GM12891 (cell line): ENCODE measurements at places on chromosomes 7 and 10.

- no peak for DNase-seq
Observed at GRCh38 chr7:115679423-115679822, 351.1 kb downstream of the TFEC start.

- DNase-seq, result no peak
Observed at GRCh38 chr10:110600487-110601101, 33.1 kb downstream of the SMC3 start.

DNA sequence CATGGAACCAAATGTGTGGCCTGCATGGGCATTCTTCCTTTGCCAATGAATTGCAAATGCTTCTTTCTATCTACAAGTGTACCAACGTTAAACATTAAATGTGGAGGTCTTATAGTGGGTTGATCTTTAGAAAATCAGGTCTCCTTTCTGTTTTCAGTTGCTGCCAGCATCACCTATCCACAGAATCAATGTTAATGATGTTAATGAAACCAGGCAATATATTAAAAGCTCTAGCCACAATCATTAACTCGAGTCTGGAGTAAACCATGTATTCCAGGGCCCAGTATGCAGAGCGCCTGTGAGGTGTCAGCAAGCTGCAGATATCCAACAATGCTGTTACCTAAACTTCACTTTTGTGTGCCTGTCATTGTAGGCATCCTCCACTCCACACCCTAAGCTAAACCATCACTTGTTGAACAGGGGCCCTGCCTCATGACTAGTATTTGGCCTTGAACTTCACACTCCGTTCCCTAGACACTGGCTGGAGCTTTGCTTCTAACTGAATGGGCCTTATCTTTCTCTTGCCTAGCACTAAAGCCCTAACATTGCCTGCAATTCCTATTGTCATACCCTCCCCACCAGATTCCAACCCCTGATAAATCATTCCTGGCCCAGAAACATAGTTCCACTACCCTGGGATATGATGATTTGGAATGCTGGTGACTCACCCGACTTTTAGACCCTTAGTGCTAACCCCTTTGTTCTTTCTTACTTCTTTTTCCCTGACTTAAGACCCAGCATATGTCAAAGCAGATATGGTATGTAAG lies 24.3 kb upstream of the ITGB8 start:
- DNase-seq, result no peak

- DNase-seq, result peak; percentile 65
Observed at GRCh38 chr10:132319853-132320653, 11.9 kb upstream of the LRRC27 start.

DNA sequence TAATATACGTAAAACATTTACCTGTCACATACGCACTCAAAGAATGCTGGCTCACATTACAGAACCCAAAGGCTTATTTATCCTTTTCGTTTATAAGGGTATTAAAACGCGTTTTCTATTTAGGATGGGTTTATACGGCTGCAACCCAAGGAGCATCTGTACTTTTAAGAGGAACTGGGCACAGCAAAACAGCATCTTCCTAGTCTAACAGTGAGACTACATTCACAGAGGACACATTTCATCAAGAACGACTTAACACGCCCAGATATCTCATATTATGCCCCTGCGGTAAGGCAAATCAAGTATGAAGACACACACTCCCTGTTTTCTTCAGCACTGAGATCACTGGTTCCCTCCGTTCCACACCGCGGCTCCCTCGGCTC lies 533 bp upstream of the DMTF1 start:
- DNase-seq, result no peak

GRCh38 chr7:157436076-157436475 lies 99.3 kb downstream of the DNAJB6 start:
- DNase-seq, result no peak

- no peak for DNase-seq
Observed at GRCh38 chr7:141646826-141647480, 55.0 kb downstream of the DENND11 start.

DNA sequence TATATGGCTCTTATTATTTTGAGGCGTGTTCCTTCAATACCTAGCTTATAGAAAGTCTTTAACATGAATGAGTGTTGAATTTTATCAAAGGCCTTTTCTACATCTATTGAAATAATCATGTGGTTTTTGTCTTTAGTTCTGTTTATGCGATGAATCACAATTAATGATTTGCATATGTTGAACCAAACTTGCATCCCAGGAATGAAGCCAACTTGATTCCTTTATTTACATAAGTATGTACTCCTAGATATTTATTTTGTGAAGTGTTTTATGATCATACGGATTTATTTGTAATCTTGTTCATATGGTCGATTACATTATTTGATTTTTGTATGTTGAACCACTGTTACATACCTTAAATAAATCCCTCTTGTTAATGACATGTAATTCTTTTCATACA lies 244.3 kb upstream of the KCND2 start:
- no peak for DNase-seq

DNA sequence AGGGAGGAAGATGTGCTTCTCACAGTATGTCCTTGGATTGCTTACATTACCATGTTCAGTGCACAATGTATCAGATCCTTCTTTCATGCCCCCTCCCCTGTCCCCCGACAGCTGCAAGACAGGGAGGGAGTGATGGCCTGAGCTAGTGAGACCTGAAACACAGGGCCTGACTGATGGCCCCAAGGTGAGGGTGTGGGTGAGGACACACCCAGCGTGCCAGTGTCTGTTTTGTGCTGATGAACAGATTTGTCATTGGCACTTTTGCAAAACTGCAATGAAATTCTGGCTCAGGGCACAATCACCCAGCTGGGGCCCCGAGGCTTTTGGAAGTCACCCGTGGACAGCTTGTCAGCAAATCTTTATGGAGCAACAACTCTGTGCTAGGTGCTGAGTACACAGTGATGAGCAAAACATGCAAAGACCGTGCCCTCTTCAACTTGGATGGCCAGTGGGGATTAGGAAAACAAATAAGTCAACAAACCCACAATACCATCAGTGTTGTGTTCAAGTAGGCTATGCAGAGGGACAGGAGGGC lies 59.4 kb upstream of the EMX2 start:
- no peak for DNase-seq

- no peak for DNase-seq
Observed at GRCh38 chr7:141323826-141324225, 227.4 kb upstream of the AGK start.

- DNase-seq, result no peak
Observed at GRCh38 chr7:46153583-46153950, 232.5 kb upstream of the IGFBP3 start.

- DNase-seq, result peak; percentile 1
Observed at GRCh38 chr7:153886506-153887441, 165.4 kb upstream of the DPP6 start.

DNA sequence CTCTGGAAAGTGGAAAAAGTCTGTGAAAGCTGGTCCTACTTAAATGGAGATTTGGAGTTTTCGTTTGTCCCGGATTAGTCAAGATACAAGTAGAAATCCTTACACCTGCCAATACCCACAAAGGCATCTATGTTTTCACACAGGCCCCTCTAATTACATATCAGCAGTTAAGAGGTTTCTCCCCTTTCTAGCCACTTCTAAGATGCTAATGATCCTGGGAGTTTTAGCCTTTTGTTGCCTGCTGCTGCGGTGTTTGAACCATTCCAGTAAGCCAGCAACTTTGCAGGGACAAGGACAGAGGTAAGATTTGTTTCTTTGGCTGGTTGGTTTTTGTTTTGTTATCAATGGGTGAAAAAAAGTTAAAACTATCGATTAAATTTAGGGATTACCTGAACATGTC lies 5.8 kb upstream of the C1QL3 start:
- no peak for DNase-seq

DNA sequence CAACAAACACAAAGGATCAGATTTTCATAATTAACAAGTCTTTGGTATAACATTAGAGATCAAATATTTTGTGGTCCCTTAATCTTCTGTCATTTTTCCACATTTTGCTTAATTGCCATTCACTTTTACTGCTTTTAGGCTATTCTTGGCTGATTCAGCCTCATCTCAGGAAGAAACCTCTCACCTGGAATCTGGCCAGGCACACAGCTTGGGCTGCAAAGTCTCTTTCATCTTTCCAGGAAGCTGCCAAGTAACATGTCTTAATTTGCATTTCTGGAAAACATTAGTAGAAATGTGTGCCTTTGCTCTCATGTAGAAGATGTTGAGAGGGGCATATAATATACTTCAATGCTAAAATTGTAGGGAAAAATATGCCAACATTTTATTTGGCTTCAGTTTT lies 174.2 kb upstream of the STEAP4 start:
- no peak for DNase-seq

DNA sequence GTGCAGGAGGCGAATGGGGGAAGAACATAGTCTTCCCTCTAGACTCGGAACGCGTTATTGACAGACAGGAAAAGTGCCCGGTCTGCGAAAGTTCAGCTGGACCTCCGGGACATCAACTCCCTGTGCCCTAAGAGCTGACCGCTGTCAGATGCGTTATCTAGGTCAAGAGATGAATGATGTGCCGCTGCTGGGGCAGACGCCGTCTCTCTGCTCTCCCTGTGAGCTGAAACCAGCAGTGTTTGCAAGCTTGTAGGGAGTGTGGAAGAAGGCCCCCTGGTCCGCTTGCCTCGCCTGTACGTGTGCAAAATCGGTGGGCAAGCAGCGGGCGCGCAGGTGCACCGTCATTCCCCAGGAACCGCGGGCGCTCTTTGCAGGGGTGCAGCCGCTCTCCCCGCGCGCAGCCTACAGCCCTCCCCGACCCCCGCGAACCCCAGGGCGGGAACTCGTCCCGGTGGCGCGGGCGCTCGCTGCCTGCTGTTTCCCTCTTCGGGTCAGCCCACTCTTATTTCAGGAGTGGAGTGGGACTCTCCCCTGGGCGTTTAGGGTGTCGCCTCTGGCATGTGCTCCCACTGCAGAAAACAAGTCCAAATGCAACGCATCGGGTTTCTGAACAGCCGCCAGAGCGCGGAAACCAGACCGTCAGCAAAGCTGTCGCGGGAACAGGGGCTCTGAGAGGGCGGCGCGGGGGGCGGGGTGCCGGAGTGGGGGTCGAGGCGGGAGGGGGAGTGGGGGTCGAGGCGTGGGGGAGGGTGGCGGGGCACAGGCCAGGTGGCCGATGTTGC lies 1.8 kb upstream of the PFKFB3 start:
- DNase-seq, result no peak

DNA sequence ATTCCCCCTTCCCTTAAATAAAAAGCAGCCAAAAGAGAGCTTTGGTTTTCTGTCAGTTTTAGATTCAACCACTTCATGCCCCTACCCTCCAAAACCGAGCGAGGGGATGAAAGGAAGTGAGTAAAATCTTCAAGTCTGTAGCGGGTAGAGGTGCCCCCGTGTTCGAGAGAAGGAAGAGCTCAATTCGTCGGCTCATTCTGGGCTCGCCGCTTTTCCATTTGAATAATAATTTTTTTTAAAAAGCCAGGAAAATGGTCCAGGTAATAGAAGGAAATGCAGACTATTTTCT lies 436.2 kb upstream of the GALNT17 start:
- no peak for DNase-seq

DNA sequence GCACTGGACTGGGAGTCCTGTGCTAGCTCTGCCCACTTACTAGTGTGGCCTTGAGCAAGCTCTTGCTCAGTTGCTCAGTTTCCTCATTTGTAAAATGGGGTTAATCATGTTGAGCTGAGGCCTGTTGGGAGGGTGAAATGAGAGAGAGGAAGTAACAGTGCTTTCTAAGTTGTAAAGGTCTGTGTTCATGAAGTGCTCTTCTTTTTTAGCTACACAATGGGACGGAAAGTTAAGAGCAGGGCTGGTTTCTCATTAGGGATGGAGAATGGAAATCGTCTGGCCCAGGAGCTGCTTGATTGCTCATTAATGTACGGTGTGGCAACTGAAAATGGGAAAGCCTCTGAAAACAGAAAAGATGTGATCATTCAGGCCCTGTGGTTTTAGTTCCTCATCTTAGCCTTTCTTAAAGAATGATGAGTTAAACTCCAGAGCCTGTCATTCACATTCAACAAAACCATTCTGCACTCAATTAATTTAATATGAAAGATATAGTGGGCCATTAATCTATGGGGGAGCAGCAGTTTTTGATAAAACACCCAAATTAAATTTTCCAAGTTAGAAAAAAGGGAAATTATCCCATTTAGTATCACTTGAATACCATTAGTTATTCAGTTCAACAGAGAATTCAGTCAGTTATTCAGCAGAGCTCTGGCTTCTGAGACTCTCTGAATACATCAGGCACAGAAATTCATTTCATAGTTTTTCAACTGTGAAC lies 60.5 kb downstream of the SH2D4B start:
- DNase-seq, result no peak

DNA sequence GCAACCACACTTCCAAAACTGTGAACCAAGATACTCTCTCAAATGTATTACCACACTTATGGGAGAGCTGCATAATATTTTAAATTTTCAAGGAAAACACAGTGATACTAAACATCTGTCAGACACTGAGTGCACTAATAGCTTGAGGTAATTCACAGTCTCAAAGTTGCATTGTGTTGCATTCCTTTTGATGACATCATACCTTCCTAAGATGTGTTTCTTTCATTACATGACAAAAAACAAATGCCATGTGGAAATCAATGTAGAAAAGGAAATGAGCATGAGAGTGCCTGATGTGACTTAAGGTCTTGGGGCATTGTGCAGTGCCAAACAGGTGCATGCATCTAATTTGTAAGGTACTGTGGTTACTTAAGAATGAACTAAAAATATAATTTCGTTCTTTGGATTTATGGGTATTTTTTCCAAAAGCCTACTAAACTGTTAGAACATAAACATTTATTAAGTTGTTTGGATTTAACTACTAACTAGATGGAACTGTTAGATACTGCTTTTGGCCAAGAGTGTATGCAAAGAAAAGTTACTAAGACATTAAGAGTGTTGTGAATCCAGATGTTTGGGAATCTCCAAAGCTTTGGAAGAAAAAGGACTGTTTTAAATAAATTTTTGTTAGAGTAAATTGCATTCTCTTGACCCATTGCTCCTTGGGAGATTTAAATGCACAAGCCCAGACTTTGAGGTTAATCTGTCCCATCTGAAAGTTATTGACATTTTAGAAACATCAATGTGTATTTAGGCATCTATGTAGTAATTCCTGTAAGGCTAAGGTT lies 496.2 kb upstream of the SEMA3D start:
- DNase-seq, result no peak

GRCh38 chr7:68133045-68133444 lies 1136.4 kb downstream of the TYW1 start:
- DNase-seq, result no peak

DNA sequence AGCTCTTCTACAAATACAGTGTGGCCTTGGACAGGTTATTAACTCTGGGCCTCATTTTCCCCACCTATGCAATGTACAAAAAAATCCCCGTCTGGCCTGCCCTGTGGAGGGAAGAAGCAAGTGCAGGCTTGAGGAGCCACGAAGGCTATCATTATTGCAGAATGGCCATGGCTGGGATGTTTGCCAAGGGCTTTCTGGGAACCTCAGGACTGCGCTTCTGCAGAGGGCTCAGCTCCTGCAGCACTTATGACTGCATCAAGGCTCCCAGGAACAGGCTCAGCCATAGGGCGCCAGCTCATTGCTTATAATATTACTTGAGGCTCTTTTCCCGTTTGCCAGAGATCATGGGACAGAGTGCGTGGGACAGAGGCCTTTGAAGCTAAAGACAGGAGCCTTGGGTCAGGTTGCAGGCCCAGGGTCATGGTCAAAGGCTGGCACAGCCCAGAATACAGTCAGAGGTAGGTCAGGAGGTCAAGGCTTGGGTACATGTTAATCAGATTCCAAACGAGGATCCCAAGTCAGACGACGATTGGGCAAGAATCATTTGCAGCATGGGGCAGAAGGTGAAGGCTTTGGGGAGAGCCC lies 20.6 kb upstream of the C10orf105 start:
- no peak for DNase-seq
